ENCODE measurements at places on chromosomes 5 and 9.

DNA sequence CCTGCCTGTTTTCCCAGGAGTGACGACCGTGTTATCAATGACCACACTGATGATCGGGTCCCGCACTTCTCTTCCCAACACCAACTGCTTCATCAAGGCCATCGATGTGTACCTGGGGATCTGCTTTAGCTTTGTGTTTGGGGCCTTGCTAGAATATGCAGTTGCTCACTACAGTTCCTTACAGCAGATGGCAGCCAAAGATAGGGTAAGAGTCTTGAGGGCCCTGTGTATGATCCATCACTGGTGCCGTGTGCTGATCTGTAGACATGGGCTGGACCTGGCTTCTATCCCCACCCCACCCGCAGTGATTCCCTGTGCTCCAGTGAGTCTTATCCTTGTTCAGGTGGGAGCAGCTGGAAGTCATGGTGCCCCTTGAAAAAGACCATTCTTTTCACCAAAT is 26.0 kb downstream of the GABRP start:
- DNase-seq, result no peak

DNA sequence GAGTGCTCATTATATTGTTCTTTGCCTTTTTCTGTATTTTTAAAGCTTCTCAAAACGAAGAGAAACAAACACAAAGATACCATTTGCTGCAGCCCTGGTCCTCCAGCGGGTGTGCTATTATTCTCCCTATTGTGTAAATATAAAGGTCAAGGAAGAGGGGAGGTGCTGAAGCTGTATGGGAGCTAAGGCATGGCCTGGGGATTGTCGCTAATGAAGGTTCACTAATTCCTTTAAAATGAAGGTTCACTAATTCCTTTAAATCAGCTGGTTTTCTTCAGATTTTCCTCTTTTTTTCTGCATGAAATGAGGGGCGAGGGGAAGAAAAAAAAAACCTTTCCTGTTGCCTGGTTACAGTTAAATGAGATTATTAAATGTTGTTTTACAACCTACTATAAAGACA is 74.5 kb upstream of the MAP1B start:
- DNase-seq, result no peak

- DNase-seq, result no peak
These were observed 1.3 kb downstream of the MARVELD2 start for GRCh38 chr5:69416180-69416579.

DNA sequence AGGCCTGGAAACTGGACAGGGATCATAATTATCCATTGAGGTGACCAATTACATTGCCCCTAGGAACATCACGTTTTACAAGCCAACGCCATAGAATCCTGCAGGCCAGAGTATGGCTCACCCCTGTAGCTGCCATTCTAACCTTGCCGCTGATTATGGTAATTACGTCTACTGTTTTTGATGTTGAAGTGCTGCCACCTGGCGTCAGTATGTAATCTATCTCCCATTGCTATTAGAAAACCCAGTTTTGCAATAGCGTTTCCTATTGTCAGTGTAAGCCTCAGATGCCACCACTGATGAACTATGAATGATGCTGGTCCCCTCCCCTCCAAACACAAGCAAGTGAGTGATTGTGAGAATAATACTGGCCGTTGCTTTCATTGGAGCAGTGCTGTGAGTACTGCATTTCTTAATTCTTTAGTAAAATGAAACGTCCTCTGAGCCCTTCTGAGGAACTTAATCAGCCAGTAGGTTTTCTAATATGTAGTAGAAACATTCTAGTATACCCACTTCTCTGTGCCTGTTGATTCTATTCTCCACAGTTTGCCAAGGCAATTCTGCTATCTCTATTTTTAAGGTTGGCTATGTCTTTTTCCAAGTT is 100.5 kb upstream of the NMUR2 start:
- DNase-seq, result no peak

DNA sequence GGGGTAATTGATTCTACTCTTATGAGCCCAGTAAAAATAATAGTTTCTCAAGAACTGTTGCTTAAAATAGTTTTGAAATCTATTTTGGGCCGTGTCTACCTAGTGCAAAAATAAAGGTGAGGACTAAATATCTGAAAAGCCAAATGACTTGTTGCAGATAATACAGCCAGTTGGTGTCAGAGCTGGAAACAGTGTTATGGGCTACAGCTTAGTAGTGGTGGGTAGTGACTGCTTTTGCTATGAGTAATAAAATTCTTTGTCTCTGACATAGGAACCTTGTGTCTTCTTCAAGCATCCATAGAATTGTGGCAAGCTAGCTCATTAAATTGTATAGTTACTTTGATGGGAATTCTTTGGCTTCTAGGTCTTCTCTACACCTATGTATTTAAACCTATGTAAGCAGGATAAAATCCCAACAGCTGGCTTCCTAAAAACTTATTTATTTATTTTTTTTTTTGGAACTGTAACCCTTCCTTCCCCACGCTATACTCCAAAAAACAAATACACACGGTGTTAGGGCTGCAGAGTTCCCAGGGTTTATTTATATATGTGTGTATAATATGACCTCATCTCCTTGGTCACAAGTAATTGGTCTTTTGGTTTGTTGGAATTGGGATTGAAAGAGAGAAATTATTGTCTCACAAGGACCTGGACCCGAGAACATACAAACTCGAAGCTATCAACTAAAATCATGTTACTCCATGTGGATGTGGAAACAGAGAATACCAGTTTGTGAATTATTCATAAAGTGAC is 138.0 kb downstream of the NUDT12 start:
- no peak for DNase-seq

DNA sequence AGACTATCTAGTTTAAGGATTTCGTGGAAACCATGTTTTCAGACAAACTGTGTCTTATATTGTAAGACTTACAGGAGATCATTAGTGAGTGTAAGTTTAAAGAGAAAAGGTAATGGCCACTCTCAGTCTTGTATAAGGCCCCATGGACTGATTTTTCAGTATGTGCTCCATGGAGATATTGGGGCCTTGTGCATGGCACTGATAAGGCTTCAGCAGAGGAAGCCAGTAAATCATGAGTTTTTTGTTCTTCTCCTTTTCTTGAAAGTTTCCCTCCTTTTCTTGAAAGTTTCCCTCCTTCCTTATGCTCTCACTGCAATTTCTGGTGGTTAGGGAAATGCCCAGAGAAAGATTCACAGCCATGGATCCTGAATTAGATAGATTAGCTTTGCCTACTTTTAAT is 471.3 kb downstream of the LRRC70 start:
- DNase-seq, result no peak

- no peak for DNase-seq
These were observed 43.0 kb downstream of the CYFIP2 start for GRCh38 chr5:157308836-157309465.

DNA sequence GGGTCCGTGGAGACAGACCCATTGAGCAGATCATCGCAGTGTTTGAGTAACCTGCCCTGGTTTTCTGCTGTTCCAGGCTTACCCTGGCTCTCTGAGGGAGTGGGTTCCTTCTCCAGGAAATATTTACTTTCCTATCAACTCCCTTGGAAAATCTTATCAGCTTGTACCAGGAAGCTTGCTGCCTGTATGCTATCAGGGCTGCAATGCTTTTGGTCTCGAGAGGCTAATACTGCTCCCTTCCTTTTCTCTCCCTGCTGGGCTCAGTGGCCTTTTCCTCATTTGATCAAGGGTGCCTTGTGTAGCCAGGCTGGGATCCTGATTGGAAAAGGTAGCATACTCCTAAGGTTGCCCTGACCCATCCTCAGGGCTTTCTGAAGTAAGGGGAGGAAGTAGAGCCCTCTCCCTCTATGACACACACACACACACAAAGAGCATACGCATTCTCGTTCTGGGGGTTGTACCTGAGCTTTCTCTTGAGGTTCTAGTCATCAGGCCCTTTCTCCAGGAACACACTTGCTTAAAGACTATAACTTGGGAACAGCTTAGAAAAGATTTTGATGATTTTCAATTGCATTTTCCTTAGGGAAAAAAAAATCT is 41.6 kb downstream of the CYSTM1 start:
- no peak for DNase-seq

GRCh38 chr5:173689737-173690360 is 73.4 kb upstream of the BOD1 start:
- no peak for DNase-seq

- DNase-seq, result no peak
These were observed 131.2 kb downstream of the HTR4 start for GRCh38 chr5:148523139-148523538.

- DNase-seq, result no peak
These were observed 115.2 kb downstream of the CPLANE1 start for GRCh38 chr5:37133939-37134338.

DNA sequence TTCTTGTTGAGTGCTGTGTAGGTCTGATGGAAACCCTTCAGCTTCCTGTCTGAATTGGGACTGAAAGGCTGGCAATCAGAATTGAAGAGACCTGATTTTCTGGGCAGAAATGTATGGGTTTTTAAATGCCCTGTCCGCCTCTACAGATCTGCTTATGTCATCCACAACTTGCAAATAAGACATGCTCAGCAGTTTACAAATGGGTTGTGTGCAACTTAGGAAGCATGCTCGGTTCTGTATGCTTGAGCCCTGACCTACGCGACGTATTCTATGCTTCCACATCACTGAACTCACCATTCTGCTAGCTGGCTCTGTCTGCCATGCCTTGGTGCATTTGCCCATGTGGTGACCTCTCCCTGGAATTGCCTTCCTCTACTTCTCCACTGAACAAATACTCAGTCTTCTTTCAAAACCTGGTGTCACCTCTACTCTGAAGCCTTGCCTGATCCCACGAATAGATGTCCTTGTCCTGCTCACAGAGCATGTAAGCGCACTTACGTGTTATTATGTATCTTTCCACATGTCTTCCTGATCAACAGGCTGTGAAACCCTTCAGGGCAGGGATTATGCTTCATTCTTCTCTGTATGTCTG is 194.2 kb downstream of the ERCC6L2 start:
- DNase-seq, result no peak

DNA sequence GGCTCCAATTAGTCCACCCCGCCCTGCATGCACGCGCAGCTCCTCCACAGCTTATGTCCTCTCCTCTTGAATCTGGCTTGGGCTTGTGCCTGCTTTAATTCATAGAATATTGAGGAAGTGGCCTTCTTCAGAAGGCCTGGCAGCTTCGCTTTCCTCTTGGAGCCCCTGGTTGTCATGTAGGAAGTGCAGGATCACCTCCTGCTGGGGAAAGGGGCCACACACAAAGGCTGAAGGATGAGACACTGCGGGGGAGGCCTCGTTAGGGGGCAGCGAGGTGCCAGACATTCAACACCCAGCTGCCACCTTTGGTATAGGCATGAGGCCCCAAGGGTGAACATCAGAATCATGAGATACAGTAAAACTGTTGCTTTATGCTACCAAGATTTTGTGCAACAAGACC is 2.7 kb upstream of the CNOT6 start:
- no peak for DNase-seq

DNA sequence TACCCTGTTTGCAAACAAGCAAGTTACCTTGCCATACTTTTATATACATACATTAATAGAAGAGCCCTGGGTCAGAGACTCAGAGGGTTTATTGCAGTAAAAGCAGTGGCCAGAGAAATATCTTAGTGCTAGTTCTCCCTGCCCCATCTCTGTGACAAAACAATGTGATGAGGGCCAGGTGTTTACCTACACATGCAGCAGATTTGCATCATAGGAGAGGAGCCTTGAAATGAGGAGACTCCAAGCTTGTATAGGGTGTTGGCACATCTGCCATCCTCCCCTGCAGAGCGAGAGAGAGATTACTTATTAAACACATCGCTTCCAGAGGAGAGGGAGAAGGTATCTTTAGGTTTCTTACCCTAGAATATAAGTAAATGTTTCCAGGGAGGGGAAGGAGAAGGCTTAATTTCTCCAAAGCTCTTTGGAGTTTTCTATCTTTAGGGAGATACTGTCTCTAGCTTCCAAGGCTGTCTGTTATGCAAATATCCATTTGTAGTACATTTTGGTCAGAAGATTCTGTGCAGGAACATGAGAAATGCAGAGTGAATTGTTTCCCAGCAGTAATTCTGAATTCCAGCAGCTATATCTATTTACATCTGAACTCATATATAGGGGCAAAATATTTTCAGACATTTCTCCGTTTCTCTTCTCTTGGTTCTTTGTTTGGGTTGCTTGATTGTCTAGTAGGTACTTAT is 15.7 kb downstream of the FER start:
- no peak for DNase-seq

- DNase-seq, result no peak
These were observed 7.8 kb downstream of the ANGPTL2 start for GRCh38 chr9:127114606-127115005.

DNA sequence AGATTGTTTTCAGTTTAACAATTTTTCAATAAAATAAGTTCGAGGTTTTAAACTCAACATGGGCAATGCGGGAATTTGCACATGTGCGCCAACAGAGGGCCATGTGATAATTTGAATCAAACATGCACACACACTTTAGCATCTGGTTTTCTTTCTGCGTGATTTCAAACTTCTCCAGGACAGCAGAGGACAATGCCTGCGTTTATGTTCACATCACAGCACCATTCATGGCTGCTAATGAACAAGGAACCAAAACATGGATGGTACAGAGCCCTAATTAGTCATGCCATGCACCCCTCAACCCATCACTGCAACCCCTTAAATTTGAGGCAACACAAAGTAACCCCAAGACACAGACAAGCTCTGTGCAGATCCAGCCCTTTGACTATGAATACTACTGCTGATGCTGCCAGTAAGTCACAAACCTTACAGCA is 2.8 kb downstream of the SHC3 start:
- no peak for DNase-seq

GRCh38 chr5:56056875-56057274 is 62.1 kb upstream of the IL6ST start:
- no peak for DNase-seq

DNA sequence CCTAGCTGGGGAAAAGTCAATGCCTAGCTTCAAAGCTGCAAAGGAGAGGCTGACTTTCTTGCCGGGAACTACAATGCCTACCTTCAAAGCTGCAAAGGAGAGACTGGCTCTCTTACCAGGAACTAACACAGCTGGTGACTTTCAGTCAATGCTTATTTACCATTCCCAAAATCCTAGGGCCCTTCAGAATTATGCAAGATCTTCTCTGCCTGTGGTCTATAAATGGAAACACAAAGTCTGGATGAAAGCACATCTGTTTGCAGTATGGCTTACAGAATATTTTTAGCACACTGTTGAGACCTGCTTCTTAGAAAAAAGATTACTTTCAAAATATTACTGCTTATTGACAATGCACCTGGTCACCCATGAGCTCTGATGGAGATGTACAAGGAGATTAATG is 259.4 kb downstream of the PLK2 start:
- no peak for DNase-seq
